ENCODE measurements at places on chromosomes 2 and 18.

DNA sequence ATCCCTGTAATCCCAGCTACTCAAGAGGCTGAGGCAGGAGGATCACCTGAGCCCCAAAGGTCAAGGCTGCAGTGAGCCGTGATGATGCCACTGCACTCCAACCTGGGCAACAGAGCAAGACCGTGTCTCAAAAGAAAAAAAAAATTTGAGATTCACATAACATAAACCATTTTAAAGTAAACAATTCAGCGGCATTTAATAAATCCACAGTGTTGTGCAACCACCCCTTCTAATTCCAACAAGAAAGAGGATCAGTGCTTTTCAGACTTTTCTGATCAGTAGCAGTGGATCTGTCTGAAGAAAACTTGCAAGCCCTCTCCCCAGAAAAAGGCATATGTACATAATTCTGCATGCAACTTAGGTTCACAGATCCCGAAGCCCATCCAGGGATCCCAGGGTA lies 7.2 kb upstream of the SAG start:
- ATAC-seq: no peak

DNA sequence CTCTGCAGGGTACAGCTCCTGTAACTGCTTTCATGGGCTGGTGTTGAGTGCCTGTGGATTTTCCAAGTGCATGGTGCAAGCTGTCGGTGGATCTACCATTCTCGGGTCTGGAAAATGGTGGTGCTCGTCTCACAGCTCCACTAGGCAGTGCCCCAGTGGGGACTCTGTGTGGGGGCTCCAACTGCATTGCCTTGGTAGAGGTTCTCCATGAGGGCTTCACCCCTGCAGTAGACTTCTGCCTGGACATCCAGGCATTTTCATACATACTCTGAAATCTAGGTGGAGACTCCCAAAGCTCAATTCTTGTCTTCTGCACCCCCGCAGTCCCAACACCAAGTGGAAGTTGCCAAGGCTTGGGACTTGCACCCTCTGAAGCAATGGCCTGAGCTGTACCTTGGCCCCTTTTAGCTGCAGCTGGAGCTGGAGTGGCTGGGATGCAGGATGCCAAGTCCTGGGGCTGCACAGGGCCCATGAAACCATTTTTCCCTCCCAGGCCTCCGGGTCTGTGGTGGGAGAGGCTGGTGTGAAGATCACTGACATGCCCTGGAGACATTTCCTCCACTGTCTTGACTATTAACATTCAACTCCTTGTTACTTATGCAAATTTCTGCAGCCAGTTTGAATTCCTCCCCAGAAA lies 41.6 kb downstream of the EDAR start:
- no peak for ATAC-seq

DNA sequence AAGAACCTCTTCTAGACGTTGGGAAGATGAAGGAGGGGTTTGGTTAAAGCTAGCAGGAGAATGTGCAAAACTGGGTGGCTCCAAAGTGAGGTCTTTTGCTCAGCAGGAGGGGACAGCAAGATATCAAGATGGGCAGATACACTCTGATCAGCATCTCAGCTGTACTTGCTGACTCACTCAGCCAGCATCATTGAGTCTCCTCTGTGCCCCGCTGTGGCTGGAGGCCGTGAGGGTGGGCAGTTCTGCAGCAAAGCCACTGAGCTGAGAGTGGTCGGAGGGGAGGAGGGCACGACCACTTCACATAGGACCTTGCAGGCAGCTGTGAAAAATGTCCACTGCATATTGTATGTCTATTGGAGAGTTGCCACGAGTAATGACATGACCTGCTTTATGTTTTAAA lies 152.0 kb downstream of the CAPN13 start:
- no peak for ATAC-seq

- no peak for ATAC-seq
Measured at GRCh38 chr18:42183746-42184145, 228.7 kb downstream of the PIK3C3 start.

DNA sequence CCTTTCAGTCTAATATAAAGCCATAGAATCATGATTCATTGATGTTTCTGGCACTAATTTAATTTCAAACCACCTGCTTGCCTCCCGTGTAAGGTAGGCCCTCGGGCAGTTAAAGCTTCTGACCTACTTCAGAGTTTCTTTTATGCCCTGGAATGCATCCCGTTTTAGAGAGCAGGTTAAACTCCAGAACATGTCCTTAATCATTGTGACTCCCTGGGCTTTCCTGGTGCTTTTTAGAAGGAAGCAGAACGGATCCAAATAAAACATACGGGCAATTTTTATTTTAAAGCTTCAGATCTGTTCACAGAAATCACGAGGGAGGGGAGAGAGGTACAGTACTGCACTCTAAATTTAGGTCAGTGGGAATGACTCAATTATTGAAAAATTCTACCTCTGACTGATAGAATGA lies 134.8 kb downstream of the GCA start:
- no peak for ATAC-seq

- no peak for ATAC-seq
Measured at GRCh38 chr18:47389210-47389609, 137.8 kb upstream of the SKOR2 start.

DNA sequence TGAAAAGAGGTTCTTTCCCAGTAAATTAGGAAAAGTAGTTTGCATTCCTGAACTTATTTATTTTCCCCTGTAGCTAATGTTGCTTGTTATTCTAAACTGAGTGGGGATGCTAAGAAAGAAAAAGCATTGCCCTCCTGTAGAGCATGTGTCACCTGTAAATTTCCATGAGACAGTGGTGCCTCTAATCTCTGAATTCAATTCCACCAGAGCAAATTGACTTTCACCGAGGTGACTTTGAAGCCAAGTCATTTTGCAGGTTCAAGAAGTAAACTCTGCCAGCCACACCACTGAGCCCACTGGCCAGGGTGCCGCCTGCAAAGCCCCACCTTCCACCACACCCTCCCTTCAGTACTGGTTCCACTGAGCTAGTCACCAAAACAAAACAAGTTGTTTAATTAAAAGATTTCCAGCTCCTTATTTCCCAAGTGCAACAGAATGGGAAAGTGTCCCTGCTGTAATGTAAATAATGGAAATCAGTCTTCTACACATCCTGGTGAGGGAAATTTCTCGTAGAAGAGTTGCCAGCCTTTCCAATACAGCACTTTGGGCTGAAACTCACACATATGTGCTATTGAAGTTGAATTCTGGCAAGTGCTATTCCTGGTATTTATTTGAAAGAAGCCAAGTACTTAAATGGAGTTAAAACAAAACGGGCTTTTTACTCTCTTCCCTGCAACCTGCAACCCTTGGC lies 254.8 kb downstream of the RNF152 start:
- ATAC-seq: no peak
